Heart right ventricle (tissue), 16 donors: ENCODE measurements at places on chromosomes 13 and 19. TPM values are rescaled to one million over a fixed set of nuclear protein-coding genes. Genes with fewer than 3 reads are reported as not detected.
A peak's percentile ranks its signal among the peaks of the same experiment; 100 is the strongest.

The RYR1 gene
- total RNA-seq: 1.7 TPM

The MISP gene
- not detected for total RNA-seq

The CDX2 gene
- not detected for total RNA-seq

The KIRREL2 gene
- total RNA-seq: not detected

The TMEM255B gene
- 6.6 TPM for total RNA-seq

DNA sequence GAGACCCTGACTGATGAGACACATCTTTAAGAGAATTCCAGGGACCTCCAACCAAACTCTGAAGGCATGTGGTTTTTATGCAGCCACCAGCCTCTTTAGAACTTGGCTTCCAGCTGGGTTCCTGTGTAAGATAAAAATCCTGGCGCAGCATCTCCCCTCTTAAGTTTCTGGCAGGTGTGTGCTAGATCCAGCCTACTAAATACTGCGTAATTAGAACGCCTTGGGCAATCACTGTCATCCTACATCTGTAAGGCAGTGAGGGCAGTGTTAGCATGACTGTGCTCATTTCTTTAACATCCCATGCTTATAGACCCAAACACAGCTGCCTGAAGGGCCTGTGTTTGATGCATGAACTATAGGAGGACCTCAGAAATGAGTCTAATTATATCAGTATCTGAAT lies 173.5 kb upstream of the OBI1 start:
- no peak for DNase-seq

- DNase-seq: no peak
Observed at GRCh38 chr19:35704218-35704617, at the start of gene ZBTB32. ZBTB32 (plus strand) TSS chr19:35704558; CDS start chr19:35714627, 10,069 bp downstream.

DNA sequence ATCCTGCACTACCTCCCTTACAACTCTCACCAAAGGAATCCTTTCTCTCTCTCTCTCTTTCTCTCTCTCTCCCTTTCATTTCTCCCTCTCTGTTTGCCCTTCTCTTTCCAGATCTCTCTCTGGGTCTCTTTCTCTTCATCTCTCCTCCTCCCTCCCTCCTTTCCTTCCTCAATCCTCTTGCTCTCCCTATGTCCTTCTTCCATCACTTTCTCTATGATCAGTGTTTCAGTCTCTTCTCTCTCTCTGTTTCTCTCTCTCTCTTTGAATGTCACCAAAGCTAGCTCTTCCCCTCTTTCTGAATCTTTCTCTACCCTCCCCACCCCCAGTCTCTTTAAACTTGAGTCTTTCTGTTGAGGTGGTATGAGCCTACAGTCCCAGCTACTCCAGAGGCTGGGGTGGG lies 19.8 kb upstream of the KLK4 start:
- no peak for DNase-seq

DNA sequence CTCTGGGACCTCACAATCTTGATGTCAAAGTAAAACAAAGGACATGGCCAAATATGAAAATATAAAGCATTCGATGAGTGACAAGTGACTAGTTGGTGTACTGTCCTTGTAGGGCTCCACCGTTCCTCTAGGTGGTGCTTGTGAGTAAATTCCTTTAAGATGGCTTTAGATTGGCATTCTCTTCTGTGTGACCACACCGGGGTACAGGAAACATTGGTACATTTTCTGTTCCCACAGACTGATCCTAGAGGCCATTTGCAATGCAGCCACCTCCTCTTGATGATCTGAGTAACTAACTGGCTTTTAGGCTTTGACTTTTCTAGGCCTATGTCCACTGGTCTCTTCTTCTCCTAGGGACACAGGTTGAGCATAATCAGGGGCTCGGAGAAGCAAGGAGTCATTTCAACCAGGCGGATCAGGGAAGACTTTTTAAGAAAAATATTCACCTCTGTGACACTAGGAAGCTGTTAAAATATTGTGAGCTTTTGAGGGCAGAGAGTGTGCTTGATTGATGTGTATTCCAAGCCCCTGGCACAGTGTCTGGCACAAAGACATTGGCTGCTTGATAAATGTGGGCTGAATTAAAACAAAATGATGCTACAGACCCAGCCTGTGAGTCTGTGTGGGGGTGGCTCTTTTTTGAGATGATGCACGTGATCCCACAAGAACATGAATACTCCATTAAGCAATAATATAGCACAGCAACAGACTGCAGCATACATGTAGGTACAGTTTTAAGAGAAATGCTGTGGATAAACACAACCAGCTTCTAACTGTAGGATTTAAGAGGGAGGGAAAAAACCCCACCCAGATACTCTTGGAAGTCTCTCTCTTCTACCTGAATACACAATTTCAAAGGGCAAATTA lies 21.0 kb downstream of the EPSTI1 start:
- DNase-seq: no peak

GRCh38 chr13:77740931-77741596 lies 43.6 kb downstream of the SLAIN1 start:
- no peak for DNase-seq

GRCh38 chr19:8323781-8324185 lies 2.5 kb downstream of the RPS28 start:
- DNase-seq: no peak

- DNase-seq: no peak
Observed at GRCh38 chr13:69324090-69324886, 783.3 kb upstream of the ATXN8OS start.

DNA sequence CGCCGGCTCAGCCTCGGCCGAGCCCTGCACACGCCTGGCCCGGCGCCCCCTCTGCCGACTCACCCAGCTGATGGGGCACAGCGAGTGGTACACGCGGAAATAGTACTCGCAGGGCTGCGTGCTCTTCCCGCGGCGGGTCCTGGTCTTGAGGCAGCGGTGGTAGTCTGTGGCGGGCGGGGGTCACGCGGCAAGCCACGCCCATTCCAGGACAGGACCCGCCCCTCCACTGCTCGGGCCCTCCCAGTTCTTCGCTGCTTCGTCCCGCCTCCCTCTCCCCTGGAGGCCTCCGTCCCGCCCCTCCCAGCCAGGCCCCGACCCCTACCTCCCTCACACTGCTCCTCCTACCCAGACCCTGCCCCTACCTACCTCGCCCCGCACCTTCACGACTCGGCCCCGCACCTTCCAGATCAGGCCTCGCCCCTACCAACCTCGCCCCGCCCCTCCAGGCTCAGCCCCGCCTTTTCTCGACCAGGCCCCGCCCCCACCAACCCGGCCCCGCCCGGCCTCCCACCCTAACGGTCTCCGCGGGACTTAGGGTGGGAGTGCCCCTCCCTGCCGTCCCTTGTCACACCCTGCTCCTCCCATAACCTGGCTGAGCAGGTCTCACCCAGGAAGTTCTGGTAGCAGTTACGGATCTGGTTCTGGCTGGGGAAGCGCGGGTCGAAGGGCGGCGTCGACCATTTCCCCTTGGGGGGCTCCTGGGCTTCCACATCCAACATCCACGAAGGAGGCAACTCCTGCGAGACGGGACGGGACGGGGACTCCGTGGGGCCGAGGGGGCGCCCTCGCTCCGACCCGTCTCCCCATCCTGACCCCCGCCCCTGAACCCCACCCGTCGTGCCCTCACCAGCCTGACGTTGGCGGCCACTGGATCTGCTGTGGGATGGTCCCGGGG lies 469 bp downstream of the COX6B2 start:
- no peak for DNase-seq

DNA sequence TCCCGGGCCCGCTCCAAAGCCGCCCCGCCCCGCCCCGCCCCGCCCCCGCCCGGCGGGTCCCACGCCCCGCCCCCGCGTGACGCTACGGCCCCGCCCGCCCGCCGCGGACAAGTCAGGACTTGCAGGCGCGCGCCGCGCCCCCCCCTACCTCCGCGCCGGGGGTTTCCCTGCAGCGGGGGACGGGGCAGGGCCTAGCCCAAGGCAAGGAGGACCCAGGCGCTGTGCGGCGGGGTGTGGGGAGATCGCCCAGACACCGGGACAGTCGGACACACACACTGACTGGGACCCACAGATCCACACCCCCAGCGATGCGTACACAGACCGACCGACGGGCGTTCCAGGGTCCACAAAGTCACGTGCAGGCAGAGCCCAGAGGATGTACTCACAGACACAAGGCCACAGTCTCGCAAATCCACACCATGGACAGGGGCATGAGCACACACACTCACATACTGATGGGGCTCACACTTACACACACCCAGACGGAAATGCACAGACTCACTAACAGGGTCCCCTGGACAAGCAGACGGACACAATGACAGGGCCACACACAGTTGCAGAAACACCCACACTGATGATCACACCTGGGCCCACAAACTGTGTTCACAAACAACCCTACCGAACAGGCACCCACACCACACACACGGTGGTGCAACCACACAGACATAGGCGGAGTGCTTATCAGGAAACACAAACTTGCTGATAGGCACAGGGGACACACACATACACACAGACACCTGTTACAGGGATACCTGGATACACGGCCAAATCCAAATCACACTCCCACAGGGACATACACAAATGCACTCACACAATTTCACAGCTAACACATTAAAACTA lies 436 bp upstream of the BBC3 start:
- DNase-seq: peak; percentile 90

DNA sequence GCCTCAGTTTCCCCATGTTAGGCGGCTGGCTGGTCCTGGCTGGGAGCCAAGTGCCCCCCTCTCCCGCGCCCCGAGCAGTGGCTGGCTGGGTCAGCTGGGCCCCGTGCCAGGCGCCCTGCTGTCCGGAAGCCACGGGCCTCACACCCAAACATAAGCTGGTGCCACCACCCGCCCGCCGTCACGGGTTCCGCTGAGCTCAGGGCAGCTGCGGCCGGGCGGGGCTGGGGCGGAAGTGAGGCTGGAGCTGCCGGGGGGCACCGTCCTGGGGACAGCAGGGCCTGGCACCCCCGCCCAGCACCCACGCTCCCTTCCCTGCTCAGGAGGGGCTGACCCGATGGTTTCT lies 19.3 kb downstream of the HCN2 start:
- no peak for DNase-seq

- DNase-seq: peak; percentile 100
Observed at GRCh38 chr19:40716482-40717324, at the start of the genes COQ8B and ITPKC. COQ8B (minus strand) TSS chr19:40716886; CDS start chr19:40714632, 2,254 bp downstream. ITPKC (plus strand) TSS chr19:40717112; CDS start chr19:40717136, 24 bp downstream.

DNA sequence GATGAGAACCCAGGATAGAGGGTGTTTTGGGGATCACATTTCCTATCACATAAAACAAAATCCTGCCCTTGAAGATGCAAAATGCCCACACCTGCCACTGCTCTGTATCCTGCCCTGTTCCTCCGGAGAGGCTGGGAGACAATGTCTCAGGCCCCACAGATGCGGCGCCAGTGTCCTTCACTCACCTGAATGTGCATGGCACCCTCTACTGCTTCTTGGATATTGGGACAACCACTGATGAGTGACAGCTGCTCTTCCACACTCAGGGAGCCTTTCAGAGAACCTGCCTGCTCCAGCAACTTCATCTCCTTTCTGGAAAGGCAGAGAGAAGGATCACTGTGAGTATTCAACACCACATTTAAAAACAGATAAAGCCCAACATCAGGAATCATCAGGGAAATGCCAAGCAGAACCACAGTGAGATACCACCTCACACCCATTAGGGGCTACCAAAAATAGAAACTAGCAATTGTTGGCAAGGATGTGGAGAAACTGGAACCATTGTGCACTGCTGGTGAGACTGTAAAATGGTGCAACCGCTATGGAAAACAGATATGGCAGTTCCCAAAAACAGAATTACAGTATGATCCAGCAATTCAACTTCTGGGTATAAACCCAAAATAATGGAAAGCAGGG lies 36.4 kb downstream of the CRYL1 start:
- no peak for DNase-seq

DNA sequence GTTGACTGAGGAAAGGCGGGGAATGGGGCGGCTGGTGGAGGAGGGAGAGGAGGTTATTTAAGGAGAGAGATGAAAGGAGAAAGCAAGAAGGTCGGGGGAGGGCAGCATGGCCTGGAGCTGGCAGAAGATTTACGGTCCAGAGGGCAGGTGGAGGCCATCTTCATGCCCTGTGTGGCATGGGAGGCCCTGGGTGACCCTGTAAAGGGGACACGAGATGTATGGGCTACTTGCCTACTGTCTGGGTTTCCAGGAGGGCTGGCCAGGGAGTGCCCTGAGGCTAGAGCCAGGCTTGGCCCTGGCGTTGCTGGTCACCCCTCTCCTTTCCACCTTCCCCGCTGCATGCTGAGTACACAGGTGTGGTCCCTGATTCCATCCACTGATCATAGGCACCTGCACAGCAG lies 6.1 kb downstream of the WTIP start:
- DNase-seq: no peak

DNA sequence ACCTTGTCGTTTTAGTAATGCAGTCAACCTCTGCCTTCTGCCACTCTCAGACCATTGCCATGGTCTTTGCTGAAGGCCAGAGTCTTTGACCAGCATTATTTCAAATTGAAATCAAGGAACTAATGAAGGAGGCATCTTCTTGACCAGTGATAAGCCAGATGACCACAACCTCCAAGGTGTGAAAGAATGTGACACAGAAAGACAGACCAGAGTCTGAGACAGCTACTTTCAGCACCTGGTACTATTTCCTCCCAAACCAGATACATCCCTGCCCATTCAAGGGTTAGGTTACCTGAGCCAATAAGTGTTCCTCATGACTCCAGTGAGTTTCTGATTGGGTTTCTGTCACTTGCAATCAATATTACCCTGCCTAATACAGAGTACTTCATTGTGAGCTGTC lies 20.3 kb upstream of the RNASEH2B start:
- no peak for DNase-seq

DNA sequence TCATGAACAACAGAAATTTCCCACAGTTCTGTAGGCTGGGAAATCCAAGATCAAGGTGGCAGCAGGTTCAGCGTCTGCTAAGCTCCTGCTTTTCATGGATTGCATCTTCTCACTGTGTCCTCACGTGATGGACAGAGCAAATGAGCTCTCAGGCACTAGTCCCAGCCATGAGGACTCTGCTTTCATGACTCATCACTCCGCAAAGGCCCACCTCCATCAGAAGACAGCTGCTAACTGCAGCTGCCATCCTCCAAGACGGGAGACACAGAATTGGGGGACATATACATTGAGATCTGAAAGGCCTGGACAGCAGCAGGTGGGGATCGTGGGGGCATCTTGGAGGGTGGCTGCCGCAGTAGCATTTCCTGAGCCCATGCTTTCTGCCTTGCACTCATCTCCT lies 44.4 kb upstream of the SPATA13 start:
- DNase-seq: no peak

- no peak for DNase-seq
Observed at GRCh38 chr19:4774136-4774535, 17.4 kb upstream of the FEM1A start.

DNA sequence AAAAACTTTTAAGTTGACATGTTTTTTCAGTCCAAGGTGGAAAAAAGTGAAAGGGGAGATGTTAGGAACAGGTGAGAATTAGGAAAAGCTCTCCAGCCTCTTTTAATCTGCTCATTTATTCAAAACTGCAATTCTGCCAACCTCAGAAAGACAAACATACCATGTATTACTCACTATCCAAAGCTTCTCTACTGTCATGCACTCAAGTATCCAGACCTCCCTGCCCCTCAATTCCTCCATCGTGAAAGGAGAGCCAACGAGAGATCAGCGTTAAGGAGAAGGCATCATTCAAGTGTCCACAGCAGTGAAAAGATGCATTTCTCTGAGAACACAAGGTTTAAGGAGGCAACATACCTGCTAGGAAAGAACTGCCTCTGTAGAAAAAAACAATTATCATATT lies 24.5 kb downstream of the DIAPH3 start:
- no peak for DNase-seq

DNA sequence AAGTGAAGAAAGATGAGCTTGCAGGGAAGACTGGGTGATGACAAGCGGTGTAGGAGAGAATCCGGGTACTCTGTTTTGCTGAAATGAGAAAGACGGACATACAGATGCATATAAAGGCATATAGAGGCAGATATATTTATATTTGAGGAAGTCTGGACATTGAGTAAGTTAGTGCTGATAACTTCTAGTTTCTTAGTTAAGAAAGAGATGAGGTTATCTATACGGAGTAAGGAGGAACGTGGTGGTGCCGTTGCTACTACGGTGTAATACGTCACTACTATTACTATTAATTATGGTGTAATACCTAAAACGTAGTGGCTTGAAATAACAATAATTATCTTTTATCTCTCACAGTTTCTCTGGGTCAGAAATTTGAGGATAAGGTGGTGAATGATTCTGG lies 9.8 kb upstream of the CPB2 start:
- no peak for DNase-seq
